ENCODE measurements at places on chromosomes 16 and 17.

- DNase-seq: no peak
Observed at GRCh38 chr16:57689762-57690558, 4.6 kb upstream of the DRC7 start.

DNA sequence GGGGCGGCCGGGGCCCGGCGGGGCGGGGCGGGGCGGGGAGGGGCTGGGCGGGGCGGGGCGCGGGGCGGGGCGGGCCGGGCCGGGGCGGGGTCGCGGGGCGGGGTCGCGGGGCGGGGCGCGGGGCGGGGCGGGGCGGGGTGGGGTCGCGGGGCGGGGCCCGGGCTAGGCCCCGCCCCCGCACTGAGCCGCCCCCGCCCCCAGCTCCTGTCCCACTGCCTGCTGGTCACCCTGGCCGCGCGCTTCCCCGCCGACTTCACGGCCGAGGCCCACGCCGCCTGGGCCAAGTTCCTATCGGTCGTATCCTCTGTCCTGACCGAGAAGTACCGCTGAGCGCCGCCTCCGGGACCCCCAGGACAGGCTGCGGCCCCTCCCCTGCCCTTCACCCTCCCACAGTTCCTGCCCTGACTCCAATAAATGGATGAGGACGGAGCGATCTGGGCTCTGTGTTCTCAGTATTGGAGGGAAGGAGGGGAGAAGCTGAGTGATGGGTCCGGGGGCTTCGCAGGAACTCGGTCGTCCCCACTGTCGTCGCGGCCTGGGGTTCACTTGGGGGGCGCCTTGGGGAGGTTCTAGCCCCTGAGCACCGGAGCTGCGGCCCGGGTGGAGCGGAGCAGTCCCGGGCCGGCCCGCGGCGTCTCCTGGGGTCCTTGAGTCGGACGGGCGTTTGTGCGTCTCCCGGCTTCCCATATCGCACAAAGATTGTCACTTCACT, 795 bp upstream of the HBM start:
- no peak for DNase-seq

DNA sequence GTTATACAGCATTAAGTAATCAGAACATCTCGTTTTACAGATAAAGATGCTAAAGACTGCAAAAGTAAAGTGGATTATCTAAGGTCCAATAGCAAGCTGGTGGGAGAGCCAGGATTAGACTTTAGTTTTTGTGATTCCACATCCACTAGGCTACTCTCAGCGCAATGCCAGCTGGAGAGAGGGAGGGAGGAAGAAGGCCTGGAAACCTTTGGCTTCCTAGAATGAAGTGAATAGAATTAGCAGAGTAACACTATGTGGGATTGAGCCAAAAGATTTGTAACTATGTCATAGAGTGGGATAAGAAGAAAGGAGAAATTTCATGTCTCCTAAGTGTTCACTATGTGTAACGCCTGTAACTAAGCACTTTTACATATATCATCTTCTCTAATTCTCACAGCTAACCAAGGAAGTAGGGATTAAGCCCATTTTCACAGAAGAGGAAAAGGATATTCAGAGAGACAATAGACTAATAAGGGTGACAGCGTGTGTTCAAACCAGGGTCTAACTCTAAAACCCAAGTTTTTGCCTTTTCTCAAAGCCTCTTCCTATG, 25.4 kb upstream of the NSRP1 start:
- no peak for DNase-seq

DNA sequence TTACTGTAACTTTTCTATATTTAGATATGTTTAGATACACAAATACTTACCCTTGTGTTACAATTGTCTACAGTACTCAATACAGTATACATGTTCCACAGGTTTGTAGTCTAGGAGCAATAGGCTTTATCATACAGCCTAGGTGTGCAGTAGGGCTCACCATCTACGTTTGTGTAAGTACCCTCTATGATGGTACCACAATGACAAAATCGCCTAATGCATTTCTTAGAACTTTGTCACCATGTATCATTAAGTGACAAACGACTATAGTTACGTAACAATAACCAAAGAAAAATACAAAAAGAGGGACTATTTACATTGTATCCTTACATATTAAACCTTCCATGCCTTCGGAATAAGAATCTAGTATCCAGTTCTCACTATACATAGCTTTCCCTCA, 8.0 kb downstream of the STAT5B start:
- DNase-seq: no peak

GRCh38 chr17:67558740-67559380, 158.9 kb upstream of the NOL11 start:
- no peak for DNase-seq

- DNase-seq: no peak
Observed at GRCh38 chr17:34499576-34499975, 79.8 kb upstream of the TMEM132E start.

DNA sequence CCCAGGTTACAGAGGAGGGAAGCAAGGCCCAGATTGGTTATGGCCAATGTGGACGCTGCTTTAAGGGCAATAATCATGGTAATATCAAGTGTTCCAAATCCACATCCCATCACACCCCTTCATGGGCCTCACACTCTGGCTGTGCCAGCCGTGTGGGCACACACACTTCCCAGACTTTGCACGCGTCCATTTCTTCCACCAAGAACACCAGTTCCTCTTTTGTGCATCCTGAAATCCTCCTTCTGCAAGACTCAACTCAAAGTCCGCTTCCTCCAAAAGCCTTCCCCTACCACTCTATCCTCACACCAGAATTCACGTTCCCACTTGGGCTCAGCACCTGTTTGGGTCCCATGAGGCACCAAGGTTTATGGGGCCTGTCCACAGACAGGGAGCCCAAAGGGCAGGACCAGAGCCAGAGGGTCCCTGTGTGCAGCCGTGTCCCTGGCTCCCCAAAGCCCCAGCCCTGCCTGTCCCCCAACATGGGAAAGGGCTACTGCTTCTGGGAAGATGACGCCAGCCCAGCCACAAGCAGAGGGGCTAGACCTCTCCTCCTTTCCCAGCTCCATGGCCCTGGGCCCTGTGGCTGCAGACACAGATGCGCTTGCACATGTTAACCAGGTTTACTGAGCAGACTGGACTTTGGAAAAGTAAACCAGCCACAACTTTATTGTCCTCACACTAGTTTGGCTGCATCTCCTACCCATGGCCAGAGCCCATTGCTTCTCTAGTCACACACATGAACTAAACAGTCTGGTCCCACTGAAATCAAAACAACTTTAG, 20.3 kb downstream of the SPNS3 start:
- no peak for DNase-seq

GRCh38 chr17:76598004-76598439, 12.4 kb upstream of the ST6GALNAC2 start:
- DNase-seq: no peak

Measured in RWPE2 (cell line).